Fibroblast of lung (primary cell): ENCODE measurements at places on chromosomes 4 and X. TPM values are rescaled to one million over a fixed set of nuclear protein-coding genes. Genes with fewer than 3 reads are reported as not detected.

Gene PJA1
- 28.2 and 28.5 TPM in 2 replicates for total RNA-seq

Gene MAGEA9
- not detected in 2 replicates for total RNA-seq

Gene PAGE2B
- total RNA-seq, result not detected in 2 replicates

Gene SYP
- total RNA-seq, result 0.17 and 0.26 TPM in 2 replicates

Gene PSAPL1
- total RNA-seq, result not detected in 2 replicates

Gene VCX3B
- total RNA-seq, result not detected in 2 replicates

Gene G6PD
- total RNA-seq, result 52.1 and 86.2 TPM in 2 replicates

Gene NCAPG
- 3.9 and 10.1 TPM in 2 replicates for total RNA-seq
